Kidney epithelial cell (primary cell): ENCODE measurements at places on chromosomes 16 and 17.

DNA sequence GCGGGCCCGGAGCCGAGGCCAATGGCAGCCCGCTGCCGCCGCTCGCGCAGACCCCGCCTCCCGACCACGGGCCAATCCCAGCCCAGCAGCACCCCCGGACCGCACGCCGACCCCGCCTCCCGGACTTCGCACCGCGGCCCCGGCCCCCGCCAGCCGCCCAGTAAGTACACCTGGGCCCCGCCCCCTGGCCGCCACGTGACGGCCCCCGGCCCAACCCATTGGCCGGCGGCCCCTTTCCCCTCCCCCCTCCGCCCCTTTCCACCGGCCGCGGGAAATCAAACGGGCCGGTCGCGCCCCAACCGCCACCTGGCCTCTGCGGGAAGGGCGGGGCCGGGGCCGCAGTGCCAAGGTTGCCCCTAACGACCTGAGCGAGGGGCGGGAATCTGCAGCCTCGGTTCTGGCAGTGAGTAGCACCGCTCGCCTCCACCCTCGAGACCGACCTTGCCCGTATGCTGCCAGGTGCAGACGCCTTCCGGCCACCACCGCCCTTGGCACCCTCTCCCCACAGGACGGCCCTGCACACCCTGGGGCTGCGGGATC, at the start of gene YBX2:
Gene YBX2, minus strand, starts transcription at position 26 of the 540 bp plus-strand sequence. CDS start 139 bp downstream, outside the sequence.
- no peak for DNase-seq

- DNase-seq = no peak
Observed at GRCh38 chr16:66401610-66402009, 25.5 kb upstream of the BEAN1 start.

- DNase-seq = no peak
Observed at GRCh38 chr17:60065136-60065535, 13.6 kb downstream of the HEATR6 start.

GRCh38 chr16:10654592-10655414, 39.9 kb downstream of the TEKT5 start:
- DNase-seq = no peak

- DNase-seq = no peak
Observed at GRCh38 chr17:9259419-9259818, 238.1 kb downstream of the NTN1 start.

DNA sequence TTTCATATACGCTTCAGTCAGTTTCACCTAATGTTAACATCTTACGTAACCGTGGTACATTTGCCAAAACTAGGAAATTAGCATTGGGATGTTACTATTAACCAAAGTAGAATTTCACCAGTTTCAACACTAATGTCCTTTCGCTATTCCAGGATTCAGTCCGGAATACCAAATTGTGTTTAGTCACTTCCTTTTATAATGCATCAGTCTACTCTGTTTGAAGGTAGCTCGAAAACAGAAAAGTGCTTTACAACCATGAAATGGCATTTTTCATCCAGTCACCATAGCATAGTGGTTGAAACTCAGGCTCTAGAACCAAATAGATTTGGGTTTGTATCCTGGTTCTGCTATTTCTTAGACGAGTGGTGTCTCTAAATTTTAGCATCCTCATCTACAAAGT, 29.4 kb downstream of the AP2B1 start:
- no peak for DNase-seq

DNA sequence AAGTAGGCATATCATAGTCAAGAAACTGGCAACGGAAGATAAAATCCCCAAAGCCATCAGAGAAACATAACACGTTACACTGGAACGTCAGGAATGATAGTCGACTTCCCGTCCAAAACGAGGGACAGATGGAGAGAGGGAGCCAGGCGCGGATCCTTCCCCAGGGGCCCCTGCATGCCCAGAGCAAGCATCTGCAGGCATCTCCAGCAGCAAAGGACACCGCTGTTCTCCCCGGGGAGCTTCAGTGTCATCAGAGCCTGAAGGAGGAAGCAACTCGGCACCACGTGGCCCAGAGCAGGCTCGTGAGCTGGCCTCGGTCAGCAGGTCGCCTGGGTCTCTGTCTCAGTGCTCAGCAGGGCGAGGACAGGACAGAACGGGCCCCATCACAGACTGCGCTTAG, 50.1 kb downstream of the LMF1 start:
- DNase-seq = no peak

GRCh38 chr17:40696651-40697072, 6.9 kb downstream of the KRT24 start:
- no peak for DNase-seq

GRCh38 chr16:12742741-12743140, 60.9 kb downstream of the CPPED1 start:
- DNase-seq = no peak

GRCh38 chr16:70267516-70267915, 15.8 kb upstream of the EXOSC6 start:
- no peak for DNase-seq

- DNase-seq = no peak
Observed at GRCh38 chr17:80861418-80861815, 130.2 kb upstream of the CHMP6 start.

DNA sequence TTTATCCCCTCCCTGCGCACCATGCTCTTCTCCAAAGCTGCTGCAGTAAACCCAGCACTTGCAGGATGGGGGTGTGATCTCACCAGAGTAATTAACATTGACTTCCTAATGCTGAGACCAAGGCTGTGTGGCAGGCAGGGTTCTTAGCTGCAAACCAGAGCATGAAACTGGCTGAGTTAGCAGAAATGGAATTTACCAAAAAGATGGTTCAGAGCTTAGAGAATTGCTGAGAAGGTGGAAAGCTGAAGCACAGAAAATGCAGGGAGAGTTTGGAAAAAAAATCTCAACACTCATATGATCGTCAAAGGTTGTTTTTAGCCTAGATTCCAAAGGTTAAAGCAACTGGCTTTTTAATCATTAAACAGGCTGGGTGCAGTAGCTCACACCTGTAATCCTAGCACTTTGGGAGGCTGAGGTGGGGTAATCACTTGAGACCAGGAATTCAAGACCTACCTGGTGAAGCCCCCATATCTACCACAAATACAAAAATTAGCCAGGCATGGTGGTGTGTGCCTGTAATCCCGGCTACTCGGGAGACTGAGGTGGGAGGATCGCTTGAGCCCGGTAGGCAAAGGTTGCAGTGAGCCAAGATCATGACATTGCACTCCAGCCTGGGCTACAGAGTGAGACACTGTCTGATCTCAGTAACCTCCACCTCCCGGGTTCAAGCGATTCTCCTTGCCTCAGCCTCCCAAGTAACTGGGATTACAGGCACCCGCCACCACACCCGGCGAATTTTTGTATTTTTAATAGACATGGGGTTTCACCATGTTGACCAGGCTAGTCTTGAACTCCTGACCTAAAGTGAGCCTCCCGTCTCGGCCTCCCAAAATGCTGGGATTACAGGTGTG, 6.0 kb upstream of the TXNDC11 start:
- DNase-seq = no peak

- no peak for DNase-seq
Observed at GRCh38 chr17:48484256-48484655, 46.6 kb downstream of the HOXB1 start.

DNA sequence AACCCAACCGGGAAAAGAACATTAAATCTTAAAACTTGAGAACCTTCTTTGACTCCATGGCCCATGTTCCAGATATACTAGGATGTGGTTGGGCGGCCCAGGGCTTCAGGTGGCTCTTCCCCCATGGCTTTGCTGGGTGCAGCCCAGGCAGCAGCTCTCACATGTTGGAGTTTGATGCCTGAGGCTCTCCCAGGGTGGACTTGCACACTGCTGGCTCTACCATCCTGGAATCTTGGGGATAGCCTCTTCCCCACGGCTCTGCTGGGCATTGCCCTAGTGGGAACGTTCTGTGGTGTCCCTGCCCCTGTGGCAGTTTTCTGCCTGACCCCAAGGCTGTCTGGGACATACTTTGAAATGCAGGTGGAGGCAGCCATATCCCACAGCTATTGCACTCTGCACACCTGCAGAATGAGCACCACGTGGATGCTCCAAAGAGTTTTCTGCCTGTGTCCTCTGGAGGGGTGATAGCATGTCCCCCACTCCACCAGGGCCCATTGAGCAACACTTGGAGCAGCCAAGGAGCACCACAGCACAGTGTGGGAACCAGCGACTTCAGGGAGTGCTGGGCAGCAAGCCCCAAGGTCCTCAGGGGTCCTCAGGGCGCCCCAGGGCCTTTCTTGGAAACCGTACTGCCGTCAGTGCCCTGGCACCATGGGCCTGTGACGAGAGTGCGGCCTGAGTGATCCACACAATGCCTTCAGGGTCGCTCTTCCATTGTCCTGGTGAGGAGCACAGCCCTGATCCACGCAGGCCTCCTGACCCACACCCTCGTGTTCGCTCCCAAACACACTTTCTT, 70.8 kb downstream of the GOSR1 start:
- no peak for DNase-seq

GRCh38 chr16:77599793-77600415, 122.4 kb upstream of the NUDT7 start:
- no peak for DNase-seq

DNA sequence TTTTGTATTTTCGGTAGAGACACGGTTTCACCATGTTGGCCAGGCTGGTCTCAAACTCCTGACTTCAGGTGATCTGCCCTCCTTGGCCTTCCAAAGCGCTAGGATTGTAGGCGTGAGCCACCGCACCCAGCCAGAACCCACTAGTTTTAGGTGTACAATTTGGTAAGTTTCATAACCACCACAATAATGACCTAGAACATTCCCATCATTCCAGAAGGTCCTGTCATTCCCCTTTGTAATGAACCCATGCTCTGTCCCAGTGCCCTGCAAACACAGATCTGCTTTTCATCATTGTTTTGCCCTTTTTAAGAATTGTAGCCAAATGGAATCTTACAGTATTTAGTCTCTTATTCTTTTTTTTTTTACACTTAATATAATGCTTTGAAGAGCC, 35.6 kb upstream of the IRF8 start:
- no peak for DNase-seq

GRCh38 chr17:75571197-75571884, 16.3 kb upstream of the MYO15B start:
- no peak for DNase-seq

DNA sequence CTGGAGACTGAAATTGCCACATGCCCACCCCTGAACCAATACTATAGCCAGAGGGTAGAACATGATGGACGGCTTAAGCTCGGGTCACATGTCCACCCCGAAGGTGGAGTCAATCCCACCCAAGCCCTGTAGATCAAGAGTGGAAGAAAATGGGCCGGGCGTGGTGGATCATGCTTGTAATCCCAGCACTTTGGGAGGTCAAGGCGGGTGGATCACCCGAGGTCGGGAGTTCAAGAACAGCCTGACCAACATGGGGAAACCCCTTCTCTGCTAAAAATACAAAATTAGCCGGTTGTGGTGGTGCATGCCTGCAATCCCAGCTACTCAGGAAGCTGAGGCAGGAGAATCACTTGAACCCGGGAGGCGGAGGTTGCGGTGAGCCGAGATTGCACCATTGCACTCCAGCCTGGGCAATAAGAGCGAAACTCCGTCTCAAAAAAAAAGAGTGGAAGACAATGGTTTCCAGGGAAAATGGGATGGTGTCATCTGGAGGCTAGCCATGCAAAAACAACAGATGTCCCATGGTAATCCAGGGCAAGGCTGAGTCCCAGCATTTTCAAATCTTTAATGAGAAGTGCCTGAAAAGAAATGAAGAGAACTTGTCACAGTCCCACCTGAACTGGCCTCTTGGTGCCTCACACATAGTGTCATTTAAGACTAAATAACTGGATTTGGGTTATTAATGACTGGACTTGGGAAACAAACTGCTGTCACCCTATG, 30.1 kb downstream of the CD300LF start:
- DNase-seq = no peak

- peak; percentile 75 for DNase-seq
Observed at GRCh38 chr17:4678448-4679026, 25.4 kb downstream of the PELP1 start.

- no peak for DNase-seq
Observed at GRCh38 chr17:66684731-66685130, 150.2 kb upstream of the CACNG5 start.

DNA sequence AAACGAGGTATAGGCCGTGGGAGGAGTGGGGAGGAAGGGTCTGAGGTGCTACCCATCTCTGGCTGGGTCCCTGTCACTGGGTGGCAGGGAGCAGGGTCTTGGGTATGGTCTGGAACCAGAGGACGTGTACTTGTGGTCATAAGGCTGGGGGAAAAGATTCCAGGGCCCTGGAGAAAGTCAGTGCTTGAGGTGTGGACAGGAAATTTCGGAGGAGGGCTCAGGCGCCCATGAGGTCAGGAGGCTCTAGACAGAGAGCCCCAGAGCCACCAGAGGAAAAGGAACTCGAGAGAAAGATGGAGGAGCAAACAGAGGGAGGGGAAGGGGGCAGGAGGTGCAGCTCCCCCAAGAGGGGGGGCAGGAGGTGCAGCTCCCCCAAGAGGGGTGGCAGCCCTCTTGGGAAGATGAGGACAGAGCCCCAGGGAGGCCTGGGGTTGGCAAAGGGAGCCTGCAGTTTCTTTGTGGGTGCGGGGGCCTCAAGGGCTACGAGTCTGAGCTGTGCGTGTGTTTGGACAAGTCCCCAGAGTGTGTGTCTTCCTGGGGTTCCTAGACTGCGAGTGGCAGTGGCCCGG, 683 bp upstream of the SLC7A6 start:
- no peak for DNase-seq

GRCh38 chr17:47465165-47465564, 65.7 kb upstream of the NPEPPS start:
- DNase-seq = no peak

- DNase-seq = peak; percentile 89
Observed at GRCh38 chr17:19317359-19318095, 45.0 kb downstream of the B9D1 start.

DNA sequence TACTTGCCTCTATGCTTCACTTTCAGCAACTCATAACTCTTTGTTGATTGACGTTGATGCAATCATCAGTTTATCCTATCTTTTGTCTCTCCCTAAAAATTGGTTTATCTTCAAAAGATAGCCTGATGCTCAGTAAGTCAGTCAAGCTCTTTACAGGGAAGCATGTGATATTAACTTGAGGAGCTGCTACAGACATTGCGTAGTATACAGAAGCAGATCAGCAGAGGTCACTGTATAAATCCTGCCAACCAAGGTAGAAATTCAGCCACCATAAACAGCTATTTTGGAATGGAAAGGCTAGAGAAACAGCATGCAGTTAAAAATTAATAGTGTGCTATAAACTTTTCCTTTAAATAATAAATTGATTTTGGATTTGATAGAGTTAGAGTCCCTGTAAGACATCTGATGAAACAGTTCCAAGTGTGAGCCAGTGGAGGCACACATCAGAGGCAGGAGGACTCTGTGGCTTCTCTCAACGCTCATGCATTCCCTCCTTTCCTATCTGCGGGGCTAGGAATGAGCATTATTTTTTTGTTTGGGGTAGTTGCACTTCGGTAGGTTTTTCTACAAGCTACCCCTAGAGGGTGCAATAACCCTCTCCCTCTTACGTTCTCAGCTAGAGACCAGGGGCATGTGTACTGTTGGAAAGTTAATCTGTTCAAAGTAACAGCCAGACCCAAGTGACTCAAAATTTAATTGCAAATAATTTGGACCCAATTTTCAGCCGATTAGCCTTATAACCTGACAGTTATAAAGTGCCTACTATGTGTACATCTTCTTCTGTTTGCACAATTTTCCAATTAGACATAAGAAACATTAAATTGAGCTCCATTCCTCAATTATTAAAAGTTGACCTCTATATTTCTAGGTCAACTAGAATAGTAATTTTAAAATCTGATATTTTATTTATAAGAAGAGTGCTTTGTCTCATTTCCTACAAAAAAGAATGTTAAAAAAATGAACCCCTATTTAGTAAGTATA, 647.7 kb upstream of the SOX9 start:
- peak; percentile 35 for DNase-seq

GRCh38 chr17:70173681-70174080, 4.3 kb downstream of the KCNJ2 start:
- DNase-seq = no peak
